ENCODE measurements at places on chromosomes 16 and 17.
A peak's percentile ranks its signal among the peaks of the same experiment; 100 is the strongest.

- DNase-seq = no peak
Observed at GRCh38 chr17:29058391-29058790, 15.4 kb downstream of the PIPOX start.

DNA sequence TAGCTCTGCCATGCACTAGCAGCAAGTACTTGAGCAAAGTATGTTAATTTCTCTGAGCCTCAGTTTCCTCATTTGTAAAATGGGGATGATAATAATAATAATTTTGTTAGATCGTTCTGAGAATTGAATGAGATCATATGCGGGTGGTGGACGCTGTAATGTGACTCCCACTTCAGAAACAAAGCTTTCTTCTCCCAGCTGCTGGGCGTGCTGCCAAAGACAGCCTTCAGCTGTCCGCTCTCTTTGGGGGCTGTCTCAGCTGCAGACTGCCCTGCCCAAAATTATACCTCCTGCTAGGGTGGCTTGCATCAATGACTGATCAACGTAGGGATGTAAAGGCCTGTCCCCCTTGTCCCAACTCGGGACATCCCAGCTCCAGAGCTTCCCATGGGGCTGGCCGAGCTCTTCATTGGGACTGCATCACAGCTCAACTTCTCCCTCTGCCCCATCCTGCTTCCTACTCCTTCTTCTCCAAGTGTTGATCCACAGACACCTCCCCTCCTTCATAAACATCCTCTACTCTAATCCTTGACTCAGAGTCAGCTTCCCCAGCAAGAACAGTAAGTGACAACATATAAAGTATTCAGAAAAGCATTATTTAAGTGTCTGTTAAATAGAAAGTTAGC, 30.7 kb upstream of the CDH5 start:
- DNase-seq = peak; percentile 74

- DNase-seq = no peak
Observed at GRCh38 chr16:89475144-89475543, 15.2 kb downstream of the ANKRD11 start.

DNA sequence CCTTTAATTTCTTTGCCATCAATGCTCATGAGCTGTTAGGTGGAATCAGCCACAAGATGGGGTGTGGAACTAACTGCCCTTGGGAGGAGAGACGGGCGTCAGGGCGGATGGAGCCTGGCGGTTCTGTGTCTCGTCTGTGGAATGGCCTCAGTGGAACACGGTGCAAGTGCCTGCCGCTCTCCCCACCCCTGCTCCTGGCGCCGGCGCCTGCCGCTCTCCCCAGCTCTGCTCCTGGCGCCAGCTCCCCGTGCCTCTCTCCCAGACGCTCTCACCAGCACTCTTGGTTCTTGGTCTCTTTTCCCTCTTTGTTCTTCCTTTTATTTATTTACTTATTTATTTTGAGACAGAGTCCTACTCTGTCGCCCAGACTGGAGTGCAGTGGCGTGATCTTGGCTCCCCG, 13.2 kb upstream of the RPL13 start:
- no peak for DNase-seq

DNA sequence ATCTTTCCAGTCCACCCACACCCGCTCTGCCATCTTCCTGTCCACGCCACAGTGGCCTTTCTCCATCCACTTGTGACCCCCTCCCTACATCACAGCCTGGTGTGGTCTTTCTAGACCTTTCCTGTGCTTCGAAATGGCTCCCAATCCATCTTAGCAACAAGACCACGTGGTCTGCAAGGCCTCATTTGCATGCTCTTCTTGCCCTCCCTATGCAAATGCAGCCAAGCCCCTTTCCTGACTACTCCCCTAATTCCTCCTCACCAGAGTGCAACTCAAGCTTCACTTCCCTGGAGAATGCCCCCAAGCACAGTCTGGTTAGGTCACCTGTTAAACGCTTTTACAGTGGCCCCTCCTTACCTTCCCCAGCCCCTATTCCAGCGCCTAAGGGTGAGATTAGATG, 6.1 kb downstream of the PPP1R9B start:
- no peak for DNase-seq

DNA sequence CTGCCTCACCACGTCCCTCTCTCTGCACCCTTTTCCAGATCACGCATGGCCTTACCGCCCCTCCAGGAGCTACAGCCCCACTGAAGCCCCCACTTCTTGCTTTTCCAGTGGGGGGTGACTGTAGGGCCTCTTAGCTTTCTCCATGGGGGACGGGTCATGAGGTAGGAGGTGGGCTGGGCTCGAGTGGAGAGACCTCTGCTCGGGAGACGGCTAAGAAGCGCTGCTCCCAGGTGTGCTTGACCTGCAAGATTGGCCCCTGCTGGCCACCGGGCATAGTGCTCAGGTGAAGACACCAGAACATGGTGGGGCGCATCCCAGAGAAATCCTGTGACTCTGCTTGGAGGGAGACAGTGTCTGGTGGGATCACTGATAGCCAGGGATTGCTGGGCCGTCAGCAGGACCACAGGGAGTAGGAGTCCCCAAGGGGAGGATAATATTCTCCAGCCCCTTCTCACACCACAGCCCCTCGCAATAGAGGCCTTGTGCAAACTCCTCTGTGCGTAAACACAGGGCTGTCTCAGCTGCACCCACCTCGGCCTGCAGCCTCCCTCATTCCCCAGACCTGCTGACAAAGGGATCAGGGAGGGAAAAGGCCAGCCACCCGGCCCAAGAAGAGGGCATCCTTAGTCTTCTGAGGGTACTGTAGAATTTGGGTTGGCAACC, 8.9 kb upstream of the GALK1 start:
- DNase-seq = no peak

DNA sequence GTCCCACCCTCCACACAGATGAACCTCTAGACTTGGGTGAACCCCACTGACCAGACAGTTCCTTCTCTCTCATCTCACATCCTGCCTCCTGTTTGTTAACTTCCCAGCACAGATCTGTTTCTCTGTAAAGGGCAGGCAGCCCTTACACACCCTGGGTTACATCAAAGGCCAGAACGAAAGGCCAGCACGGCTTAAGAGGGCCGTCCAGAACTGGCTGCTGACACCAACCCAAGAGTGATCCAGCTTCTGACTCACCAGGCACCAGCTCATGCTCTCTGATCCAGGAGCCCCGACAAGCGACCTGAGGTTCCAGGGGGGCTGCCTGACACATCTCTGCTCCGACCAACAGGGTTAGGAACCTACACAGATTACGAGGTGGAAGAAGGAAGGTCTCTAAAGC, 86.9 kb downstream of the MRM3 start:
- DNase-seq = no peak

GRCh38 chr17:62718429-62718828, 89.7 kb downstream of the MARCHF10 start:
- peak; percentile 56 for DNase-seq

DNA sequence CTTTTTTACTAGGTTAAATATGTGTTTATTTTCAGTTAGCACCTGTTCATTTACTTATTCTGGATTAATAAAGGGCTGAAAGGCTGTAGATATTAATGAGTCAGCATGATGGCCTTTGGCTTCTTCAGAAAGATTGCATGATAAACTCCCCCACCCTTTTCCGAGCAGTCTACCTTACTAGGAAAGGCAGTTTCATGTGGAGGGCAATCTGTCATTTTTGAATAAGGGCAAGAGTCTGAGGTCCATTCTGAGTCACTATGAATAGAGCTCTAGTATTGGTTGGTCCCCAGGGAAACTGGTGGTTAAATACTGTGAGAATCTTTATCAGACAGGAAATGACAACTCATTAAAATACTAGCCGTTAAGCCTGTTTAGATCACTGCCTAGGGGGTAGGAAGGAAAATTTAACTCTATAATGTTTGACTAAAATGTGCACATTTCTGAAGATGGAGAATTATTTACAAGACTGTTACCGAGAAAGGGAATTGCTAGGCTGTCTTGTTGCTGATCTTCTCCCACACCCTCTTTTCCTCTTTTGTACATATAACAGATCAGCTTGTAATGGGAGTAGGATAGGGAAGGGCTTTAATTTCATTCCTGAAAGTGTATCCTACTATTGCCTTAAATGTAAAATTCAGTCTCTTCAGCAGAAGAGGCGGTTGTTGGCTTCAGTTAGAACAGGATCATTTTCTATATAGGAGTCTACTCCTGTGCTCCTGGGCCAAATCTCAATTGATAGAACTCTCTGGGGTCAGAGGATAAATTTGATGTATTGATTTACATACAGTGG, 63.3 kb downstream of the TUBD1 start:
- peak; percentile 99 for DNase-seq

DNA sequence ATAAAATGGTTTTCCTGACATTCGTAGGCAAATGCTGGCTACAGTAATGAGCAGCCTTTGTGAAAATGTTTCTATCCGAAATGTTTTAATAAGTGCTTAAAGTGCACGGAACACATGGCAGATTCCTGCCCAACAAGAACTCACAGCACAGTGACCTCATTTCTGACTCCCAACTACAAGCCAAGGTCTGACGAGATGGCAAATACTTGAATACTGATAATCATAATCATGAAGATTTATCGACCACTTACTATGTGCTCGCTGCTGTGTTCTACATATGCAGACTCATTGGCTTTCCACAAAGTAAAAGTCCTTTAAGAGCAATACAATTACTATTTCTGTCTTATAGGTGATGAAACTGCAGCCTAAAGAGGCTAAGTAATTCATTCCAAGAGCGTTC, 238.1 kb upstream of the CDH5 start:
- DNase-seq = no peak

- DNase-seq = no peak
Observed at GRCh38 chr16:52193441-52193840, 353.5 kb downstream of the TOX3 start.

DNA sequence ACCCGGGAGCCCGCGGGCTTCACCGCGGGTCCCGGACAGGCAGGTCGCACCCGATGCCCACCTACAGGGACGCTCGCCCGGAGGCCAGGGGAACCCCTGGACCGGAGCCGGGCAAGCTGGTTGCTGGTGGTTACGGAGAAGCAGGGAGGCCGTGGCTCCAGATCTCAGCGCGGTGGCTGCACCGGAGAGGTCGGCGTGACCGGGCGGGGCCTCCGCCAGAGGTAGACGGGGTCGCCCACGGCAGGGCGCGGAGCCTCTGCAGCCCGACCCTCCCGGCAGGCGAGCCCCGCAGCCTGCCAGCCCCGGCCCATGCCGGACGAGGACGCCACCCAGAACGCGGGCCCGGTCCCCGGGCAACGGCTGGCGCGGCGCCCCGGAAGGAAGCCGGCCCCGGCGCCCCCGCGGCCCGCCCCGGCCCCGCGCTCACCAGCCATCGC, 341 bp downstream of the PCYT2 start:
- no peak for DNase-seq

GRCh38 chr16:73166441-73166851, 118.5 kb upstream of the ZFHX3 start:
- DNase-seq = no peak

GRCh38 chr17:58811290-58811689, 55.6 kb downstream of the PPM1E start:
- no peak for DNase-seq

GRCh38 chr17:73588301-73588846, 55.9 kb downstream of the SDK2 start:
- DNase-seq = no peak
